ENCODE measurements at places on chromosomes 7 and 10. TPM values are rescaled to one million over a fixed set of nuclear protein-coding genes. Genes with fewer than 3 reads are reported as not detected.

MOGAT3 gene
- not detected for total RNA-seq

DNA sequence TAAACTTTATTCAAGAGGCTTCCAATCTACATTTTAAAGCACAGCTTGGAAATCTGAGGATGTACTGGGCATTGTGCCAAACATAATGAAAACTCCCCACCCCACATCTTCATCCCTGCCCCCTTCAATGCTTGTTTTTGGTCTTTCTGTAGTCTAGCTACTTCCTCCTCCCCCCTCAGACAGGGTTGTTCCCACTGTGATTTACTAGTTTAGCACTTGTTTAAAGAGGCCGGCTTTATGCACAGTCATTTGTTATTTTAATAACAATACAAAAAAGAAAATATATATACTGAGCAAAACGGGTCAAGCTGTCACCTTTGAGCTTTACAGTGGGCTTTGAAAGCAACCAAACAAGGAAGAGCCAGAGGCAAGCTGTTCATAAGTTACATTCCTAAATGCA lies 132.6 kb downstream of the CHRM2 start:
- no peak overlapping the region for H3K27ac ChIP-seq
- no peaks in the 10 kb centered on the region for H3K36me3 ChIP-seq
- no peaks in the 10 kb centered on the region for H3K4me1 ChIP-seq
- no peaks in the 10 kb centered on the region for H3K27me3 ChIP-seq
- no peak overlapping the region for H3K4me3 ChIP-seq
- no peak for DNase-seq

DNA sequence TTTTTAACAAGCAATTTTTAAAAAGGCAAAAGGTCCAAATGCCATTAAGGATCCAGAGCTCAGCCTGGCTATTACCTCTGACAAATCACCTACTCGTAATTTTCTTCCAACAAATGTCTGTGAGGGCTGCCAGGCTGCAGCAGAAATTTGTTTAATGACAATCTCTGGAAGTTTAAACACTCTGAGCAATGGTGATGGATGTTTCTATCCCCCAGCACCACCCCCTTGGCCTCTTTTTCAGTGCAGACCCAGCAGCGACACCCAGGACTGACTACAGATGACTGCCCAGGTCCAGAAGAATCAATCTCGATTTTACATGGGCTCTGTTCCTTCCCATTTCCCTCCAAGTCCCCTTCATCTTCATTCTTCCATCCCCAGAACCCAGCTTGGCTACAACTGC lies 201.4 kb upstream of the AOAH start:
- no peak overlapping the region for H3K4me3 ChIP-seq
- no peak for DNase-seq
- no peaks in the 10 kb centered on the region for H3K27me3 ChIP-seq
- no peaks in the 10 kb centered on the region for H3K4me1 ChIP-seq
- no peak overlapping the region for H3K27ac ChIP-seq
- no peaks in the 10 kb centered on the region for H3K36me3 ChIP-seq

SLC13A4 gene
- total RNA-seq, result 0.08 TPM

GRCh38 chr10:84076047-84076388 lies 63.3 kb upstream of the GHITM start:
- no peak overlapping the region for H3K4me3 ChIP-seq
- no peaks in the 10 kb centered on the region for H3K36me3 ChIP-seq
- peaks cover 3% of the 10 kb centered on the region for H3K4me1 ChIP-seq
- no peaks in the 10 kb centered on the region for H3K27me3 ChIP-seq

HHEX gene
- total RNA-seq, result 2.9 TPM

ZNF425 gene
- total RNA-seq, result 0.89 TPM

HOXA10 gene
- total RNA-seq, result 16.2 TPM

- no peak overlapping the region for H3K27ac ChIP-seq
- H3K4me3 ChIP-seq, result no peak overlapping the region
- H3K36me3 ChIP-seq, result no peaks in the 10 kb centered on the region
- DNase-seq, result no peak
- H3K4me1 ChIP-seq, result no peaks in the 10 kb centered on the region
These were observed 15.6 kb downstream of the GRK5 start for GRCh38 chr10:119222966-119223386.

GRCh38 chr7:111242141-111242755 lies 151.3 kb downstream of the LRRN3 start:
- H3K27ac ChIP-seq, result no peak overlapping the region
- no peaks in the 10 kb centered on the region for H3K27me3 ChIP-seq
- no peaks in the 10 kb centered on the region for H3K36me3 ChIP-seq
- DNase-seq, result no peak
- no peak overlapping the region for H3K4me3 ChIP-seq

ADRB1 gene
- total RNA-seq, result 0.12 TPM

- H3K4me3 ChIP-seq, result no peak overlapping the region
- no peaks in the 10 kb centered on the region for H3K36me3 ChIP-seq
- H3K27me3 ChIP-seq, result no peaks in the 10 kb centered on the region
- DNase-seq, result no peak
- no peak overlapping the region for H3K27ac ChIP-seq
These were observed 38.6 kb upstream of the TNRC18 start for GRCh38 chr7:5462216-5462615.

GRCh38 chr7:50739744-50740435 lies 42.8 kb downstream of the GRB10 start:
- DNase-seq, result no peak
- H3K36me3 ChIP-seq, result no peaks in the 10 kb centered on the region
- H3K27me3 ChIP-seq, result no peaks in the 10 kb centered on the region
- no peak overlapping the region for H3K27ac ChIP-seq

GRCh38 chr7:27203365-27203953 lies 3.6 kb upstream of the HOXA13 start:
- DNase-seq, result no peak
- H3K27ac ChIP-seq, result no peak overlapping the region
- no peak overlapping the region for H3K4me3 ChIP-seq
- H3K4me1 ChIP-seq, result no peaks in the 10 kb centered on the region
- H3K27me3 ChIP-seq, result no peaks in the 10 kb centered on the region
- H3K36me3 ChIP-seq, result no peaks in the 10 kb centered on the region

All from SJCRH30 (cell line).